ENCODE measurements at places on chromosomes 1 and 21.

DNA sequence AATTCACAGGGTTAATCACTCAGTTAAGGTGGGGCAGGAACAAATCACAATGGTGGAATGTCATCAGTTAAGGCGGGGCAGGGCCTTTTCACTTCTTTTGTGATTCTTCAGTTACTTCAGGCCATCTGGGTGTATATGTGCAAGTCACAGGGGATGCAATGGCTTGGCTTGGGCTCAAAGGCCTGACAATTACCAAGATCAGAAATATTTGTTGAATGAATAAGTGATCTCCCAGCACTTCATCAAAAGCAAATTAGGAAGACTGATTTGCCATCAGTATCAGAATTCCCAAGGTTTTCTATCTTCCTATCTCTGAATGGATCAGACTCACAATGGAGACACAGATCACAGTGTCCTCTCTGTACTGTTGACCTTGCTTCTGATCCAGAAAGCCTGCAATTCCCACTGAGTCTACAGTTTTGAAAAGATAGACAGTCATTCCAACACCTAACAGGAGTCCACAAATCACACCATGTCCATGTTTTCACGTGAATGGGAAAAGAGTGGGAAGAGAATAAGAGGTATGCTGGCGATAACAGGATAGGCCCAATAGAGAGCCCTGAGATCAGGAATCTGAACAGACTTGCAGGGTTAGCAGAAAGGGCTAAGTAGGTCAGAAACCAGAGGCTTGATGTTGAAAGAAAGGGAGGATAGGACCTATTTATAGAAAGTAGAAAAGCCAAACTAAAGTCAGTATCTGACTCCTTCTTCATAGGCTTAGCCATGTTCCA, 75.3 kb downstream of the KCNK1 start:
- no peak for DNase-seq

DNA sequence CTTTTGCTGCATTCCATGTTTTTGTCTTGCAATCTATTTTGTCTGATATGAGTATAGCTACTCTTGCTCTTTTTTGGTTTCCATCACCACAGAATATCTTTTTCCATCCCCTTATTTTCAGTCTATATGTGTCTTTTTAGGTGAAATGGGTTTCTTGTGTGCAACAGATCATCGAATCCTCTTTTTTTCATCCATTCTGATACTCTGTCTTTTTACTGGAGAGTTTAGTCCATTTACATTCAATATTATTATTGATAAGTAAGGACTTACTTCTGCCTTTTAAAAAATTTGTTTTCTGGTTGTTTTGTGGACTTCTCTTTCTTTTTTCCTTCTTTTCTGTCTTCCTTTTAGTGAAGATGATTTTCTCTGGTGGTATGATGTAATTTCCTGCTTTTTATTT, 64.6 kb upstream of the CD55 start:
- DNase-seq: no peak

DNA sequence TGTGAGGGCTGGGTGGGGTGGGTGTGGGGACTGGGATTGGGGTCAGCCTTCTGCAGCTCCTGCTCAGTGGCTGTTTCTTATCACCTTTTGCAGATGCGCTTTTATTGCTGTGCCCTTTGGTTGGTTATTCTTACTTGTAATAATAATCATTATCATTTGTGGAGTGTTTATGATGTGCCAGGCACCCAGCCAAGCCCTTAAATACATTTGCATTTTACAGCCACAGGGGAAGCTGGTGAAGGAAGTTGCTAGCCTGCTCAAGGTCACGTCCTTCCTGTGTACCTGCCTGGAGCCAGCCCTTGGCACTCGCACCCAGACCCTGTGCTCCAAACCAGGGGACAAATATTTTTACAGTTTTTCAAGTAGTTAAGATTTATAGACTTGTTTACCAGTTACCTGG, 144.0 kb downstream of the PGBD5 start:
- DNase-seq: no peak

DNA sequence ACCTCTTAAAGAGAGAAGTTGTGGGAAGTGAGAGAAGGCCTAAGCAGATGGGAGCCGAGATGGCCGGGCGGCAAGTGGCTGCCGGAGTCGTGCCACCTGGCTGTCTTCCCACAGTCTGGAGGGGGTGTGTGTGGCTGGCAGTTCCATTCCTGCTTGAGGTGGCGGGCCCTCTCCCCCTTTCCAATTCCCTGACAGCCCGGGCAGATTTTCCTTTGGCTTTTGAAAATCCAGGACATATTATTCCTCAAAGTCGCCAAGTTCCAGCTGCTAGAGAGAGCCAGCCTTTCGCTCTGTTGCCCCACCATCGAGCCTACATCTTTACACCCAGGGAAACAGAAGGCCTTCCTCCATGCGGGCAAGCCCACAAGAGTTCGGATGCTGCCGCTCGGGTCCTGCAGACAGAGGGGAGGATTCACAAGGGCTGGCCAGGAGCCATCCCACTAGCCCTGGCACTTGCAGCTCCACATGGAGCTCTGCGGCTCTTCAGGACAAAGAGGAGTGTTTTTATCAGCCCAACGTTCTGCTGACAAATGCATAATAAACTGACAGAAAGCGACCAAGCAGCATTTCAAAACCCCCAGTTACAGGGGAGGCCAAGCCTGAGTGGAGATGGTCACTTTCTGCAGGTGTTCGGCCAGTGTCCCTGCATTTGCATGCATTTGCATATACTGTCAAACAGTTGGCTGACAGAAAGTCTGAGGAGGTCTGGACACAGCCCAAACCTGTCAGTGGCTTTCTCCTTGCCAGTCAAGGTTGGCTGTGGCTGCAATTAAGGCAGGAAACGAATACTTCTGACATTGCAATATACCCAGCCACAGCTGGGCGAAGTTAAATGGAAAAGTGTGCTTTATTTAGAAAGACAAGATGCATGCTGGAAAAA, 45.9 kb downstream of the OLIG1 start:
- DNase-seq: no peak

- DNase-seq: no peak
Observed at GRCh38 chr21:26503414-26503813, 69.7 kb downstream of the CYYR1 start.

GRCh38 chr1:226882631-226883409, 12.4 kb downstream of the PSEN2 start:
- peak; percentile 40 for DNase-seq

DNA sequence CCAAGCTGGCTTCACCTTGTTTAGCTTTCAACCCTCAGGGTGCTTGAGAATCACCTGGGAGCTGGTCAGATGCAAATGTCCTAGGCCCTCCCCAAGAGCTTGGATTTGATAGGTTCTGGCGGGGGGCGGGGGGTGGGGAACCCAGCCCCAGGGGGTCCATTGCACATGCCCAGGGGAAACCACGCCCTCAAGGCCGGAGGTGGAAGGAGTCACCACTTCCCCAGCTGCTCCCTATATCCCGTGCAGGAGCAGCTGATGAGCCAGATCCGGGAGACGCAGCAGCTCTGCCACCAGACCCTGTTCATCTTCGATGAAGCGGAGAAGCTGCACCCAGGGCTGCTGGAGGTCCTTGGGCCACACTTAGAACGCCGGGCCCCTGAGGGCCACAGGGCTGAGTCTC, 5.8 kb downstream of the TOR3A start:
- DNase-seq: no peak

DNA sequence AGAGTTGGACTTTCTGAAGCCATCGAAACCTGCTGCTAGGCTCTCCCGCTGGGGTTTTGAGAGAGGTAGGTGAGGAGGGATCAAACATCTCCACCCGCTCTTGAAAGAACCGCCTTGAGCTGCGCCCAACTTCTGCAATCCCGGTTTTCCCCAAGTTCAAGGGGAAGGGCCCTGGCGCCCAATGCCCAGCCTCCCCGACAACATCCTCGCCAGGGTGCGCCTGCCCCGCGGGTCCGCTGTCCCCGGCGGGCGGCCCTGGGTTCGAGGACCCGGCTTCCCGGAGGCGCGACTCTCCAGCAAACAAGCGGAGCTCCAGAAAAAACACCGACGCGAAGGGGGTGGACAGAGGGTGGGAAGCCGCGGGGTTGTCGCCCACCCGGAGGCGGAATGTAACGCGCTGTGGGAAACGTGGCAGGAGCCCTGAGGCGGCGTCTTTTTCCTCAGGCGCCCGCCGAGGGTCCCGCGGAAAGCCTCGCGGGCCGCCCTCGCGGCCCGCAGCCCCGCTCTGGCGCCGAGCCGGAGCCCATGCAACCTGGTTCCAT, 607 bp downstream of the BTG3 start:
- no peak for DNase-seq

GRCh38 chr1:231638647-231639046, 12.1 kb downstream of the DISC1 start:
- no peak for DNase-seq

DNA sequence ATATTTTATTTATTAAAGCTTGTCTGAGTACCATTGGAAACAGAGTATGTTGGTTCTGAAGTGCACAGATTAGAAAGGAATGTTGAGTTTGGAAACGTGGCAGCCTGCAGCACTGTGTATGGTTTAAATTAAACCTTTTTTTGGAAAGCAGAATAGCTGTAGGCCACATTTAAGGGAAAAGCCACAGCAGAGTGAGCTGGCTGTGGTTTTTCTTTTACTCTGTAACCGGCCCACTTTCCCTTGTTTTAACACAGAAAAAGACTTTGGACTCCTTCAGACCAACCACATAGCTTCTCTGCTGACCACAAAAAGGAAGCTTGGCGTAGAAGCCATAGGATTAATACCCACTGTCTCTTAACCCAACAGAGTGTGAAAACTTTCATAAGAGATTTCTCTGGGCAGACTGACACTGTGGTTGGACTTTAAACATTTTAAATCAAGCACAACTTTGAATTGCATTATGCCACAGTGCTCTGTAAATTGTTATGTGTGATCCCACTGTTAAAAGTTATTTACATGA, 75.2 kb downstream of the NFIA start:
- no peak for DNase-seq

GRCh38 chr1:209509039-209509438, 74.5 kb upstream of the CAMK1G start:
- DNase-seq: no peak

DNA sequence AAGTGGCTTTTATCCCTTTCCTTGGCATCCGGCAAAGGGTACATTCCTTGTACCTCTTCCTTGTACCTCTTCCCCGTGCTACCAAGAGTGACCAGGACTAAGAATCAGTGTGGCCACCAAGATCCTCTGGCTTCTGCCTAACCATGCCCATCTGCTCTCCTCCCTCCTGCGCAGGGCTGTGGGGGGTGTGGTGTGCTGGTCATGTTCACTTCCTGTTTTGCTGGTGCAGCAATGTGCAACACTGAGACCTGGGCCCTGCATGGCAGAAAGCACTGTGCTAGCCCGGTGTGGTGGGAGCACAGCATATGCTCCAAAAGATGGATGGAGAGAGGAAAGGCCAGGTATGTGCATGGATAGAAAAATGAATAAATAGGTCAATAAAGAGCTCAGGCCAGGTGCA, 33.3 kb upstream of the TENT5C start:
- DNase-seq: no peak

DNA sequence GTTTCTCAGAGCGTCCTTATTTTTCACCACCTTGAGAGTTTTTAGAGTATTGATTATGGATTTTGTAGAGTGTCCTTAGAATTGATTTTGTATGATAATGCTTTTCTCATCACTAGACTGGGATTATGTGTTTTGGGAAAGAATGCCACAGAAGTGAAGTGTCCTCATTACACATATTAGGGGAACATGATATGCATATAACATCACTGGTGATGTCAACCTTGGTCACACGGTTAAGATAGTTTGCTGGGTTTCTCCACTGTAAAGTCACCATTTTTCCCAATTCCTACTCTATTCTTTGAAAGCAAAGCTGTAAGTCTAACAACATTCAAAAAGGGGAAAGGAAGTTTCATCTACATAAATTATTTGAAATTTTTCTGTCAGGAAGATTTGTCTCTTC, 39.6 kb upstream of the PALMD start:
- DNase-seq: no peak

- no peak for DNase-seq
Observed at GRCh38 chr1:202012544-202013478, 2.4 kb downstream of the ELF3 start.

DNA sequence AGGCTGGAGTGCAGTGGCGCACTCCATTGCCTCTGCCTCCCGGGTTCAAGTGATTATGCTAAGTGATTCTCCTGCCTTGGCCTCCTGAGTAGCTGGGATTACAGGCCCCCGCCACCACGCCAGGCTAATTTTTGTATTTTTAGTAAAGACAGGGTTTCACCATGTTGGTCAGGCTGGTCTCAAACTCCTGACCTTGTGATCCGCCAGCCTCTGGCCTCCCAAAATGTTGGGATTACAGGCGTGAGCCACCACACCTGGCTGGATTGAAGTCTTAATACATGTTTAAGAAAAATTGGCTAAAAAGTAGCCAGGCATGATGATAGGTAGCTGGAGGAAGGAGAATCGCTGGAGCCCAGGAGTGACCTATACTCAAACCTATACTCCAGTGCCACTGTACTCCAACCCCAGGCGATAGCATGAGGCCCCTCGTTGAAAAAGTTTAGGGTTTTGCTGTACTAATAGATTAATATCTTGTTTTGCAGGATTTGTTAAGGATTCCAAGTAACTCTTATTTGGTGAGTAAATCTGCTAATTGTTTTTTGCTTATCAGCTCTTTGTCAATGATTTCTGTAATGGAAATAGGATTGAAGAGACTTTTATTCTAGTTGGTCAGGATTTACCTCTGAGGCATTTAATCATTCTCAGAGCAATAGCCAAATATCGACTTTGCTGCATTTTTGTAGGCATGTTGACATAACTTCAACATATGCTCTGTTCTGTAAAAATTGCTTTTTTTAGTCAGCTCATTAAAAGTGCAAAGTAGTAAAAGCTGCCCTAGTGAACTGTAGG, 2.0 kb downstream of the RCC1 start:
- peak; percentile 23 for DNase-seq

- DNase-seq: no peak
Observed at GRCh38 chr1:244209955-244210354, 158.9 kb downstream of the ZBTB18 start.

DNA sequence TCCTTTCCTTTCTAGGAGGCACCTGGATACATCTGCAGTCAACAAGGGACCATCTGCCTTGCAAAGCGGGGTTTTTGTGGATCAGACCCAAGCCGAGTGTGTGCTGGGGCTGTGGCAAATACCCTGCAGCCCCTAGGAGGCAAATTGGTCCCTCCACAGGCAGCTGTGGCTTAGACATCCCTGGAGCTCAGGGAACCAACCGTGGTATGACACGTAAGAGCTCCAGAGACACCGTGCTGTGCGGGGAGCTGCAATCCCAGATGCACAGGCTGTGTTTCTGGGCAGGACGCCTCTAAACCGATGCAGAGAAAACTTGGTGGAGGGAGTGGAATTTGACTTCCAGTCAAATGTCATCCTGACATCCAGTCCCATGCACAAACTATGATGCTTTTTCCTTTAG, 141.5 kb downstream of the KAZN start:
- no peak for DNase-seq

DNA sequence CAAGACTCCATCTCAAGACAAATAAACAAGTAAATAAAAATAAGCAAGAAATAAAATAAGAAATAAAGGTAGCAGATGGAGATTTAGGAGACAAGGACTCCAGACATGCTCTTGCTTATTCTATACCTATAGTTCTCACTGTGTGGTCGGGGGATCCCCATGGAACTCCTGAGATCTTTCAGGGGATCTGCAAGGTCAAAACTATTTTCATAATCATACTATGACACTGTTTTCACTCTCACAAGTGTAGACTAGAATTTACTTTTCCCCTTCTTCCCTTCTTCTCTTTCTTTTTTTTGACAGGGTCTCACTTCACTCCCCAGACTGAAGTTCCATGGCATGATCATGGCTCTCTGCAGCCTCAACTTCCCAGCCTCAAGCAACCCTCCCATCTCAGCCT, 29.8 kb upstream of the NLRP3 start:
- DNase-seq: no peak

- DNase-seq: no peak
Observed at GRCh38 chr1:17168091-17168876, 36.6 kb upstream of the PADI1 start.
